Stimulated activated naive CD4-positive, alpha-beta T cell (primary cell): ENCODE measurements at places on chromosomes 16 and 17.

DNA sequence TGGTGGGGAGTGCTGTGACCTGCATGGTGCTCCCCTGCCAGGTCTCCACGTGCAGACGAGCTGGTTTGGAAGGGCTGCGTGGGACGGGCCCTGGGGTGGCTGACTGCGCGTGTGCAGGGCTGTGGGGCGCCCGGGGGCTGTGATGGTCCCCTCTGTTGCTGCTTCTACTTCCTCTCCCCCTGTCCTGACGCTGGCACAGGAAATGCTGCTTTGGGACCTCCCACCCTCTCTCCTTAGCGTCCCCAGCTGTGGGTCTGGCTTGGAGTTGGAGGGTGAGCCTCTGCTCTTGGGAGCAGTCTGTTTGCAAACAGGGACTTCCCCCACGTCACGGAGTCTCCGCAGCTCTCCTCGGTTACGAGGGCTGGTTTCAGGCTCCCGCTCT is 35.2 kb downstream of the TSC2 start:
- DNase-seq = no peak

- DNase-seq = no peak
Measured at GRCh38 chr16:78895681-78896080, 704.9 kb downstream of the MAF start.

DNA sequence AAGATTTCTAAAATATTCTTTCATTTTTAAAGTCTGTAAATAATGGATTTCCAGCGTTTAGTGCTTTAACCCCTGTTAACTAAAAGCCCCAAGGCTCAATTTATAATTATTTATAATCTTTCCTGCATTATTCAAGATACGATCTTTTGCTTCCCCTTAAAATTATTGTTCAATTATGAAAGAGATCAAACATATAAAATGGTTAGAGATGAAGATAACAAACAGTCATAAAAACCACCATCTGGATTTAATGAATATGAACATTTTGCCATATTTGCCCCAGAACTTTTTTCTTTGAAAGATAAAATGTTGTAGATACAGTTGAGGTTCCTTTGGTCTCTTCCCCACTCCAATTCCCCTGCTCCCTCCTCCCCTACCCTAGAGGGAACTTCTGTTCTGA is 17.6 kb downstream of the WWP2 start:
- DNase-seq = no peak

- DNase-seq = no peak
Measured at GRCh38 chr17:63329876-63330275, 116.2 kb downstream of the CYB561 start.

DNA sequence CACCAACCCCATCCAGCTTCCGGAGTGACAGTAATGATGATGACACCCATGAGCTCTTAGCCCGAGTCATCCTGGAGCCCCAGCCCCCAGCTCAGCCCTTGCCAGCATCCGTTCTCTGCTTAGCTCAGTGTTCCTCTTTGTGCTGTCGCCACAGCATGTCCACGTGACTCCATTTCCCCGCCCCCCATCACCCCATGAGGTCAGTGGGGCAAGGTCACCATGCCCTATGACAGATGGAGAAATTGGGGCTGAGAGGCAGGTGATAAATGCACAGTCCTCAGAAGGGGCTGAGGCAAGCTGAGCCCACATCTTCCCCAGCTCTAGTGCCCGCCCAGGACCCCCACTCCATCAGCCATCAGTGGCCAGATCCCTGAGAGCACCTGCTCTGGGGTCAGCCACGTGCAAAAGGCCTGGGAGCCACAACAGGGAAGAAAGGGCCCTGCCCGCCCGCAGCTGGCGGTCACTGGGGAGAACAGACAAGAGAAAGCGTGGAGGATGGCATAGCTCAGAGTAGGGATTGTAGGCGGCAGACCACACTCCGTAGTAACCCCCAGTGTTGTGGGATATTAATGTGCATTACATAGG is 17.1 kb downstream of the ITGB4 start:
- no peak for DNase-seq

GRCh38 chr16:47079860-47080259 is 63.9 kb downstream of the NETO2 start:
- no peak for DNase-seq

DNA sequence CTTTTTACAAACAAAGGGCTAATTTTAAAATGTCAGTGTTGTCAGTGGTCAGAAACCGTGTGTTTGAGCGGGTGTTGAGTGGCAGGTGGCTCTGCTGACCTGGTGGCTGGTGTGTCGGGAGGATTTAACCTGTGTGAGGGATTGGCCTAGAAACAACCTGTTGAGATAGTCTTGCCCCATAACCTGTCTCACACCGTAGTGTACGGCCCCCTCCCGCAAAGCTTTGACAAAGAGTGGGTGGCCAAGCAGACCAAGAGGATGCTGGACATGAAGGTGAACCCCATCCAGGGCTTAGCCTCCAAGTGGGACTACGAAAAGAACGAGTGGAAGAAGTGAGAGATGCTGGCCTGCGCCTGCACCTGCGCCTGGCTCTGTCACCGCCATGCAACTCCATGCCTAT is 7.0 kb downstream of the COX4I1 start:
- no peak for DNase-seq
